CD8-positive, alpha-beta memory T cell (primary cell): ENCODE measurements at places on chromosomes 5 and 9. TPM values are rescaled to one million over a fixed set of nuclear protein-coding genes. Genes with fewer than 3 reads are reported as not detected.

SH3TC2 gene
- total RNA-seq: not detected

GRCh38 chr9:127139071-127139731 is 16.8 kb upstream of the ANGPTL2 start:
- H3K27ac ChIP-seq: no peak overlapping the region
- no peak overlapping the region for H3K4me3 ChIP-seq
- no peak for DNase-seq
- H3K4me1 ChIP-seq: no peaks in the 10 kb centered on the region
- H3K27me3 ChIP-seq: no peaks in the 10 kb centered on the region

DNA sequence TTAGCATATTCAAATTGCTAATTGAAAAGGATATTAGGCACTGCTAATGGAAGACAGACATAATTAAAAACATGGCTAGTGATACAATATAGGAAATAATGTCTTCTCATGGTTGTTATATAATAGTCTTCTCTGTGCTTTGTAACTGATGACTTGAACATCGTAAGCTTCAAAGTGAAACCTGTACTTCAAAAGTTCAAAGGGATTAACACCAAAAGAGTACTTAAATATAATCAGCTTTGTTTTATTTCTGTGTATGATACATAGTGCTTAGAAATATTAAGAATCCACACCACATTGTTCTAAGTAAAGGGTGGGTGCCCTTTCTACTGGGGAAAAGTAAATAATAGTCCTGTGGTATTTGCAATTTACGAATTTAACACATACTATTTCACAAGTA is 75.4 kb upstream of the ITGA1 start:
- no peaks in the 10 kb centered on the region for H3K36me3 ChIP-seq
- no peaks in the 10 kb centered on the region for H3K27me3 ChIP-seq
- no peak overlapping the region for H3K4me3 ChIP-seq
- H3K4me1 ChIP-seq: peaks cover 10% of the 10 kb centered on the region
- no peak for DNase-seq
- no peak overlapping the region for H3K27ac ChIP-seq

MARCOL gene
- total RNA-seq: not detected

- H3K4me1 ChIP-seq: no peaks in the 10 kb centered on the region
- no peak within 1 kb of the TSS for H3K27ac ChIP-seq
- H3K36me3 ChIP-seq: no peaks in the 10 kb centered on the region
- no peak for DNase-seq
- no peak within 1 kb of the TSS for H3K4me3 ChIP-seq
Observed at GRCh38 chr5:161546470-161547301, at the start of gene GABRB2. TSS of gene GABRB2 (minus strand) at chr5:161546725. CDS start at chr5:161546643, 82 bp downstream.

SH2D3C gene
- 14.1 TPM for total RNA-seq

DNA sequence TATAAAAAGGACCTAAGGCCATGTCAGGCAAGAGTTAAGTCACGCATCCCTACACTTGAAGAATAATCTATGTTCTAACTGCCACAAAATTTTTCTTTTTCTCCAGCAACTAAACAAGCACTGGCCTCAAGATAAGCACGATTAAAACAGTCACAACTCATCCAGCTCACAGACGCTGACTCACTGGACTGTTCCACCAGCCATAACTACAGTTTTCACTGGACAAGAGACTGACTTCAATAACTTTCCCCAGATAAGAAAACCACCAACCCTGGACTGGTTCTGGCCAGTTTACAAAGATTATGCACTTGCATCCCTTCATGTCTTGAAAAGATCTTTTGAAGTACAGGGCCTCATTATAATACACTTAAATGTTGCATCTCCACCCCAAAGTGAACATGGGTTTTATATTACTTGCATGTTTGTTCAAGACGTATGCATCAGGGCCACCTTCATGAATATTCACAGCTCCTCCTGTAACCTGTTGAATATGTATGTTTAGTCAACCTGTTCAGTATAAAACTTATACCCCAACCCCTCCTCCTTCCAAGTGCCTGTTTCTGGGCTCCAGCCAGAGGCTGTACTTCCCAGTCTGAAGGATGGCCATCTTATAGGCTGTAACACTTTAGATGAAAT is 129.3 kb upstream of the EPB41L4A start:
- no peaks in the 10 kb centered on the region for H3K4me1 ChIP-seq
- no peak for DNase-seq
- H3K27me3 ChIP-seq: no peaks in the 10 kb centered on the region
- no peaks in the 10 kb centered on the region for H3K36me3 ChIP-seq
- H3K4me3 ChIP-seq: no peak overlapping the region

DNA sequence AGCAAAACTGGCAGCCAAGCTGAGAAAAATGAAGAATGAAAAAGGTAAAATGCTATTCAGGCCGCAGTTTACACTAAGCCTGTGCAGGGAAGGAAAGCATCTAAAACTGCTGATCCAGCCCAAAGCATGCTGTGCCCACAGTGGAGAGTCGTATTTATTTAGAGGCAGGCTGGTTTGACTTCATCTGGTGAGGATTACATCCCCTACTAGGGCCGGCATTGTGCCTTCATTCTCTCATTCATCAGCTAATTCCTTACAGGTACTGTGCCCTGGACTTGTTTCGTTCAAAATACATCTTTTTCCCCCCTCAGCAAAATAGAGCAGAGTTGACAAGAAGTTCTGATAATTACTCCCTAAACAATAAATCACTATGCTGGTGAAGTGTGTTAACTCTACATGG is 137.5 kb upstream of the DAP start:
- H3K36me3 ChIP-seq: no peaks in the 10 kb centered on the region
- H3K4me1 ChIP-seq: no peaks in the 10 kb centered on the region
- H3K27ac ChIP-seq: no peak overlapping the region
- no peaks in the 10 kb centered on the region for H3K27me3 ChIP-seq
- H3K4me3 ChIP-seq: no peak overlapping the region

- H3K27me3 ChIP-seq: no peaks in the 10 kb centered on the region
- no peak overlapping the region for H3K4me3 ChIP-seq
- H3K27ac ChIP-seq: no peak overlapping the region
- no peak for DNase-seq
- no peaks in the 10 kb centered on the region for H3K36me3 ChIP-seq
- H3K4me1 ChIP-seq: no peaks in the 10 kb centered on the region
Observed at GRCh38 chr5:31561946-31562345, 29.8 kb downstream of the C5orf22 start.

- no peaks in the 10 kb centered on the region for H3K36me3 ChIP-seq
- H3K27ac ChIP-seq: no peak overlapping the region
- DNase-seq: no peak
- H3K4me3 ChIP-seq: no peak overlapping the region
- H3K27me3 ChIP-seq: no peaks in the 10 kb centered on the region
- H3K4me1 ChIP-seq: peaks cover 66% of the 10 kb centered on the region
Observed at GRCh38 chr5:142796492-142797109, 26.4 kb downstream of the ARHGAP26 start.

DNA sequence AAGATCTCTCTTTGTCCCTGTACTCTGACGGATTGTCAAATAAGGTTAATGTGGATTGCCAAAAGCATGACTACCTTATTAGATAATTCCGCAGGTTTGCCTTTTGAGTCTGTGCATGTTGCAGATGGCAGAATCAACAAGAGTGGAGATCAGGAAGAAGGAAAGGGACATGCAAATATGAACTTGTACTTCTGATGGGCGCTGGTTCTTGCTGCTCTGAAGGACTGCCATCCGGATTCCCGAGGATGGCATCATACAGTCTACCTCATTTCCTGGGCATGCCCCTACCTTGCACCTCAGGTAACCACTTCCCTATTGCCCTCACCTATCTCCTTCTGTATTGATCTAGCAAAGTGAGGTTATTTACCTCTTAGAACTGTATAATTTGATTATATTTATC is 504.2 kb downstream of the ACTL7B start:
- H3K27me3 ChIP-seq: no peaks in the 10 kb centered on the region
- H3K27ac ChIP-seq: no peak overlapping the region
- no peak for DNase-seq
- no peaks in the 10 kb centered on the region for H3K4me1 ChIP-seq
- H3K36me3 ChIP-seq: no peaks in the 10 kb centered on the region
- no peak overlapping the region for H3K4me3 ChIP-seq
